Activated T-helper 1 cell treated with anti-CD3 and anti-CD28 coated beads, Interleukin-2, amount 50 U/mL, for 16 hours (primary cell): ENCODE measurements at places on chromosomes 5 and 9.

GRCh38 chr9:108463932-108464606, 391.7 kb downstream of the ACTL7B start:
- no peak for DNase-seq

- DNase-seq: no peak
Measured at GRCh38 chr5:1127959-1128785, 16.3 kb upstream of the SLC12A7 start.

- DNase-seq: no peak
Measured at GRCh38 chr9:37921168-37921510, 17.2 kb upstream of the SLC25A51 start.

- DNase-seq: no peak
Measured at GRCh38 chr9:127437497-127438264, 13.5 kb downstream of the ZNF79 start.

- no peak for DNase-seq
Measured at GRCh38 chr9:118896324-118897000, 472.8 kb downstream of the BRINP1 start.

- no peak for DNase-seq
Measured at GRCh38 chr9:11915699-11916098, 777.5 kb upstream of the TYRP1 start.

DNA sequence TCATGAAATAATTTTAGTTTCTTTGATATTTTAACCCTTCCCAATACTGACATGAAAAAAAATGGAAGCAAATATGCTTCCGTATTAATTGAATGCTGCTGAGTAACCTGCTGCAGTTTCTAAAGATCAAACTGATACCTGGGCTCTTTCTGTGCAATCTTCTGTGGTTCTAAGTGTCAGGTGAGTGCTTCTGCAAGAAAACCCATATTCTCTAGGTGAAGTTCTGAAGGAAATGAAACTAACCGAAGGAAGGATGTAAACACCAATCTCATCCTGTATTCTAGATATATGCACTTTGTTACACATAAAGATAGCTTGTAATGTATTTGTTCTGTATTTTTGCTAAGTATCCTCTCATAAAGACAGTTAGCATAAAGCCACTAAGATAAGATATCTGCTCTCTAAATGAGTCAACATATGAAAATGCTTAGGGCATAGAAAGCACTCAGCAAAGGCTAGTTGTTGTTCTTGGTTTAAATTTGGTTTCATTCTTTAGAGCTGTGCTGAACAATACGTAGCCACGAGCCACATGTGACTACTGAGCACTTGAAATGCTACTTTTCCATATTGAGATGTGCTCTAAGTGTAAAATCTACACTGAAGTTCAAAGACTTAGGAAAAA, 52.0 kb downstream of the ITGA2 start:
- no peak for DNase-seq

GRCh38 chr9:133862585-133863256, 124.6 kb upstream of the SARDH start:
- no peak for DNase-seq

- no peak for DNase-seq
Measured at GRCh38 chr9:91198405-91198804, 163.3 kb downstream of the AUH start.

GRCh38 chr5:20572614-20573013, 584.6 kb upstream of the CDH18 start:
- no peak for DNase-seq

GRCh38 chr9:133647148-133647547, 11.0 kb downstream of the DBH start:
- no peak for DNase-seq

DNA sequence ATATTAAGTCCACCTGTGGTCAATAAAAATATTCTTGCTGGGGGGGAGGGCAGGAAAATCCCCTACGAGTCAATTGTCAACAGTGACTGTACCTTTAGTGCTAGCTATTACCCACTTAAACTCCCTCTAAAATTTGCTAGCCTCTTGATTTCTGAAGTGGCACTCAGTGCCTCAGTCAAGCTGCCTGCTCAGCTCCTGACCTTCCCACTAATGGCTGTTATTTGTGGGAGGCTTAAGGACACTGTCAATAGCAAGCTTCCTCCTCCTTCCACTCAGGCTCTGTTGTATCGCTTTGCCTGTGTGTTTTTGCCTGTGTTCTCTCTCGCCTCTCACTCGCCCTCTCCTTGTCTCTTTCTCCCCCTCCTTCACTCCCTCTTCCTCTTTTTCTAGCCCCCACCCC, 140.8 kb downstream of the BNC2 start:
- no peak for DNase-seq

DNA sequence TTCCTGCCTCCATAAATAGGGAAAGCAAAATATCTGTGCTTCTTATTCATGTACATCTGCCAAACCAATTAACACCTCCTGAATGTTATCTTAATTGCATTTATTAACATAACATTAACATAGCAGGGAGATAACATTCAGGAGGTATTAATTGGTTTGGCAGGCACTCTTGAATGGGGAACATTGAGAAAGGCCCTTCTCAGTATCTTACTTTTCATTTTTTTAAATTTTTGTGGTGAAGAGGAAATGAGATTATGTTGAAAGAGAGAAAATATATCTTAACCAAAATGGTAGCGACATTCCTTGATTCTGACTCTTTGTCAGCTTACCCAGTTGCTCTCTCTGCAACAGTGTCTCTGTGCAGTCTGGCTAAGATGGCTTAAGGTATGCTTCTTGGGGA, 100.4 kb upstream of the TLE1 start:
- DNase-seq: no peak

GRCh38 chr9:3214741-3215140, 311.1 kb downstream of the RFX3 start:
- no peak for DNase-seq

GRCh38 chr5:159471904-159472303, 141.6 kb upstream of the IL12B start:
- DNase-seq: no peak

DNA sequence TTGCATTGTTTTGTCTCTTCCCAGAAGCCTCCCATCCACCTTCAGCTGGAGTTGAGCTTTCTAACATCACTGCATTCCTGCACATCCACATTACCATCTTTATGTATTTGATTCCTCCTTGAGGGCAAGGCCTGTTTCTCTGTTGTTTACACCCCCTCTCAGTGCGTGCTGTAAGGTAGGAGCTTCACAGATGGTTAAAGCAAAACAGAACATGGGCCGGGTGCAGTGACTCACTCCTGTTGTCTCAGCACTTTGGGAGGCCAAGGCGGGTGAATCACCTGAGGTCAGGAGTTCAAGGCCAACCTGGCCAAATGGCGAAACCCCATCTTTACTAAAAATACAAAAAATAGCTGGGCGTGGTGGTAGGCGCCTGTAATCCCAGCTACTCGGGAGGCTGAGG, 110.9 kb downstream of the KCNIP1 start:
- no peak for DNase-seq

GRCh38 chr5:62718324-62718723, 139.7 kb downstream of the LRRC70 start:
- DNase-seq: no peak

- no peak for DNase-seq
Measured at GRCh38 chr5:50808406-50808805, 142.0 kb downstream of the PARP8 start.

GRCh38 chr5:134794082-134794481, 35.5 kb downstream of the DDX46 start:
- no peak for DNase-seq

GRCh38 chr9:118395415-118395814, 691.2 kb downstream of the TLR4 start:
- DNase-seq: no peak

DNA sequence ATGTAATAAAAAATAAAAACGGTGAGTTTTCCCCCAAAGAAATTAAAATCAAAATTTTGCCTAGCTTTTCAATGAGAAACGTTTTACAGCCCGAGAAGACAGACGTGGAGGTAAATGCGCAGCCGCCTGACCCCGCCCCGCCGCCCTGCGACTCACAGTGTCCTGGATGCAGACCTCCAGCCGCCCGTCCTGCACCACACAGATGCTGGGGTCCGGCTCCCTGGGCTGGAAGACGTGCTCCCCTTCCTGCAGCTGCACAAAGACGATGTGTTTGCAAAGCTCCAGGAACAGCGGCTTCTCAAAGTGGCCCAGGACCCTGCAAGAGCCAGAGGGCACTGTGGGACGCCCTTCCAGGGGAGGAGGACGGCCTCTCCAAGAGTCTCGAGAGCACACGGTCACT, 7.7 kb downstream of the PNPLA7 start:
- no peak for DNase-seq

DNA sequence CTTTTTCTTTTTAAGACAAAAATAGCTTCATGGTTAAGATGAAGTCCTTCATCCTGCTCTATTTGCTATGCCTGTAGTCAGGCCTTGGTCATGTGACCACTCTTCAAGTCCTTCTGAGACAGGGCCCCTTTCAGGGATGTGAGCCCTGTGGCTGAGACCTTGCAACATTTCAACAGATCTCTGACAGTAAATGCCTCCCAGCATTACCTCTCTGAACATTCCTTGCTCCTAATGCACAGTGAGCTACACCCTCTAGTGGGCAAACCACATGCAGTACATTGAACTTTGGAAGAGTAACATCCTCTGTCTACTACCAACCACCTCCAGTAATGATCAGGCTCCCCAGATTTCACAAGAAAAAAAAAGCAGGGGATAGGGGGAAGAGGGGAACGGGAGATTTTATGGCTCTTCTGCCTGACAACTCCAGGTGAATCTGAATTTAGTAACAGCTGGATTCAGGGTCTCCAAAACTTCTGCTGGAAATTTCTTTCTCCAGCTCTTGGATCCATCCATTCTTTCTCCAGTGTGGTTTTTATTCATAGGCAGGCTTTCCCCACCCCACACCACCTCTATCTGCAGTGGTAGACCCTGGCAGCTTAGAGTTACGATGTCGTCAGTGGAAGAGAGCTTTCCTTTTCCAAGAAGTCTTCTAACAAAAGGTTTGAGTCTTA, 8.9 kb upstream of the FBXO38 start:
- DNase-seq: no peak

DNA sequence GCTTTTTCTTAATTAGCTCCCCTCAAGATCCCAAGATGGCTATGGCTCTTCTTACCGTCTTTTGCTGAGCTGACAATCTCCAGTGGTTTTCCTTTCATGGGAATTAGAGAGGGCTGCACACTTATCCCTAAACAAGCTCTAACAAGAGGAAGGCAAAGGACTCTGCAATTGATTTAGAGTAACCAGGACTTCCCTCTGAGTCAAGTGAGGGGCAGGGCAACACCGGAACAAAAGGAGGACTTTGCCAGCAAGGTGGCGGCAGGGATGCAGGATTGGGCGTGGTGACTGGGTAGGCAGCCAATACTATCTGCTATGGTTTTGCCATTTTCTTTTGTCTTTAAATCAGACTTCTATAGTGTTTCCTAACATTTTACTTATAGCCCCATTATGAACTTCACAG, 9.8 kb downstream of the SLC44A1 start:
- no peak for DNase-seq

DNA sequence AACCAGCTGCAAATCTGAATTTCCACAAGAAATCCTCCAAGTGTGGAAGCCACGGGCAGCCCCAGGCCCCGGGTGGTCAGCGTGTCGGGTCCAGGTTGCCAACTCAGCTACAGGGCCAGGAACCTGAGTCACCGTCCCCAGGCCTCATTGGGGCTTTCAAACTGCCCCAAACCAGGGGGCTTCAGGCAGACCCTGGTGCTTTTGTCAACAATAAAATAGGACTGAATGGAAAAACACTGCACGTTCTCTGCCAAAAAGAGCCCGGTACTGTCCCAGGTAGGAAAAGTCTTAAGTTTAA, 24.0 kb downstream of the GFPT2 start:
- no peak for DNase-seq

- DNase-seq: no peak
Measured at GRCh38 chr9:31302620-31303418, 1081.6 kb upstream of the ACO1 start.

DNA sequence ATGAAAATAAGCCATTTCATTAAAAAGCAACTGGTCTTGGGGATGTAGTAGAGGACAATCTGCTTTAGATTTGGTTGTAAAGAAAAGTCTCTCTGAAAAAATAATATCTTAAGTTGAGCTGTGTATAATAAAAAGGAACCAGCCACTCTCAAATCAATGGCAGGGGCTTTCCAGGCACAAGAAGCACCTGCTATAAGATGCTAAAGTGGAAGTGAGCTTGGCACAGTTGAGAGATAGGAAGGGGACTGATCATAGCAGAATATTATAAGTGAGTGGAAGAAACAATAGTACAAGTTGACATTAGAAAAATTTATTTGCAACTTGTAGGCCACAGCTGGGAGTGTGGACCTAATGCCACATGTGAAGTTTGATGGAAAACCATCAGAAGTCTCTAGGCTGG, 28.1 kb upstream of the SPINK5 start:
- DNase-seq: no peak

DNA sequence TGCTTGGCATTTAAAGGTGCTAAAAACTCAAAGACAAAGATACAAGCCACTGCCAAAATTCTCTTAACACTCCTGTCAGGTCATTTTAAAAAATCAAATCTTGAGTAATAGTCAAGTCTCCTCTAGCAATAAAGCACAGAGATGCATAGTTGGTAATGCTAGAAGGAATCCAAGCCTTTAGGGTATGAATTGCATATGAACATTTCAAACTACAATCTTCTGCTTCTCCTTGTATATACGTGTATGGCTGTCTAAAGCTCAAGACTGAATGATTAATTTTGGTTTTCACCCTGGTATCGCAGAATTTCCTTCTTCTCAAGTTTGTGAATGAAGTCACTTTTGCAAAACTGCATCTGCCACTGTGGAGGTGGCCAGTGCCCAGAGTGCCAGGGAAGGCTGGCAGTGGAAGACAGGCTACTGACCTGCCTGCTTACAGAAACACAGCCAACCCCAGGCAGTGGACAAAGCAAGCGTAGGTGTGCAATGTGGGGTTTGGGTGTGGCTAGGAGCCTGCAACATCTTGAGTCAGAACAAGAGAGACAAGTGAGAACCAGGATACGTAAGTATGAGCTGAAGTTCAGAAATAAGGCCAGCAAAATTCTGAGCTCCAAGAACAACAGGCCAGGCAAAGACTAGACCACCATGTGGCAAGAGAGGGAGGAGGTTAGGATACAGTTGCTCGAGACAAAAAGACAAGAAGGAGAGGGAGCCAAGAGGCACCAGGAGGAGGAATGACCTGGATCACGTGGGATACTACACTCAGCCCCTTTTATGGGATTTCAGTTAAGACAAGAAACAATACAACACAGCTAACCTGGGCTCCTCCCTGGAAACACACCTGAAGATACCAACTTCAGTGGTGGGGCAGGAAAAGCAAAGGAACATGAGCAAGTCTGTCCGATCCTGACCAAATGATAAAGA, 22.6 kb downstream of the MYO10 start:
- no peak for DNase-seq

GRCh38 chr5:159965031-159965837, 43.7 kb upstream of the TTC1 start:
- no peak for DNase-seq

DNA sequence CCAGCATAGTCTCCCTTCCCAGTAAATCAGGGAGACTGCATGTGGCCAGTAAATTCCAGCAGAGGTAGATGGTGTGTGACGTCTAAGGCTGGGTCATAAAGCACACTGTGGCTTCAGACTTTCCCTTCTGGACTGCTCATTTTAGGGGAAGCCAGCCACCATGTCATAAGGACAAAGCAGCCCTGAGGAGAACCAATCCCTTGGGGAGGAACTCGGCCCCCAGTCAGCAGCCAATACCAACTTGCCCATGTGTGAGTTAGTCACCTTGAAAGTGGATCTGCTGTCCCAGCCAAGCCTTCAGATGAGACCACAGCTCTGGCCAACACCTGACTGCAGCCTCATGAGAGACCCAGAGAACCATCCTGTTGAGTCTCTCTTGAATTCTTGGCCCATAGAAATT, 14.7 kb upstream of the NINJ1 start:
- no peak for DNase-seq
